Activated CD8-positive, alpha-beta memory T cell treated with anti-CD3 and anti-CD28 coated beads for 1 hour (primary cell): ENCODE measurements at places on chromosomes 11 and 22.

GRCh38 chr11:73999581-74000306 lies 9.1 kb downstream of the UCP3 start:
- DNase-seq = no peak

GRCh38 chr11:109808569-109808968 lies 284.6 kb upstream of the ZC3H12C start:
- no peak for DNase-seq

DNA sequence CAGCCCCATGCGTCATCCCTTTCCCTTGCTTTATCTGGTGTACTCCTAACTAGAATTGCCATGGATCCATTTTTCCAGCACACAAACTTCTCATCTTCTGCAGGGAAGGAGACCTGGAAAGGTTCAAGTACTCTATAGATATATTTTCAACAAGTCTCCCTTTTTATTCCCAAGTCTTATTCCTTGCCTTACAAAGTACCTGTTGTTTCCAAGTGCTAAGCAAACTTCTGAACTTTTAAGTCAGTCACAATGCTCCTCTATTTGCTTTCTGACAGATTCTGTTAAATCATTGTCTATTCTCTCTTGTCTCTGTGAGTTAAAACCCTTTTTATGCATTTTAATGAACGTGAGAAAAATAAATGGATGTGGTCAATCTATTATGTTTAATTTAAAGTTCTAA lies 20.4 kb downstream of the CCDC73 start:
- no peak for DNase-seq

DNA sequence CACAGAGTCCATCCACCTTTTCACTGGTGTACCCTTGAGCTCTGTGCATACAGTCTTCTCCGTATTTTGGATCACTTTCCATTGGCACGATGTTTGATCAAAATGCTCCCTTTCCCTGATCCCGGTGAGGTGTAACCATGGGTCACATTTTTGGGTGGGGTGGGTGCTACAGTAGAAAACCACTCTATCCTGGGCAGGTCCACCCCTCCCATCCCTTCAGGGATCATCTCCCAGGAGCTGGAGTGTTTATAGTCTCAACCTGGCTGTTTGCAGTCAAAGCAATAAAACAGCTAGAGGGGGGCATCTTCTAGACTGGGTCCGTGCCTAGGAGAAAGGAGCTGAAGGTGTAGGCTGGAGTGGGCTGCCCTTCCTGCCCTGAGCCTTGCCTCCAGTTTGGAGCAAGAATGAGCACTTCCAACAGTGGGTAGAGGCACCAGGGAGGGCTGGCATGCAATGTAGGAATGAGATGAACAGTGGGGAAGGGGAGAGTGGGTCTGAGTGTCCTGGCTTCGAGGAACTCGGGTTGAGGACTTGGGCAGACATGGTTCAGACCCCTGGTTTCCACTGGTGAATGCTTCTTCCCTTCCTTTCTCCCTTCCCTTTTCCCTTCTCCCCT lies 38.8 kb downstream of the RNF141 start:
- no peak for DNase-seq

- no peak for DNase-seq
Measured at GRCh38 chr11:113730887-113731726, 25.0 kb upstream of the TMPRSS5 start.

- no peak for DNase-seq
Measured at GRCh38 chr22:44351685-44352377, 39.1 kb upstream of the SHISAL1 start.

DNA sequence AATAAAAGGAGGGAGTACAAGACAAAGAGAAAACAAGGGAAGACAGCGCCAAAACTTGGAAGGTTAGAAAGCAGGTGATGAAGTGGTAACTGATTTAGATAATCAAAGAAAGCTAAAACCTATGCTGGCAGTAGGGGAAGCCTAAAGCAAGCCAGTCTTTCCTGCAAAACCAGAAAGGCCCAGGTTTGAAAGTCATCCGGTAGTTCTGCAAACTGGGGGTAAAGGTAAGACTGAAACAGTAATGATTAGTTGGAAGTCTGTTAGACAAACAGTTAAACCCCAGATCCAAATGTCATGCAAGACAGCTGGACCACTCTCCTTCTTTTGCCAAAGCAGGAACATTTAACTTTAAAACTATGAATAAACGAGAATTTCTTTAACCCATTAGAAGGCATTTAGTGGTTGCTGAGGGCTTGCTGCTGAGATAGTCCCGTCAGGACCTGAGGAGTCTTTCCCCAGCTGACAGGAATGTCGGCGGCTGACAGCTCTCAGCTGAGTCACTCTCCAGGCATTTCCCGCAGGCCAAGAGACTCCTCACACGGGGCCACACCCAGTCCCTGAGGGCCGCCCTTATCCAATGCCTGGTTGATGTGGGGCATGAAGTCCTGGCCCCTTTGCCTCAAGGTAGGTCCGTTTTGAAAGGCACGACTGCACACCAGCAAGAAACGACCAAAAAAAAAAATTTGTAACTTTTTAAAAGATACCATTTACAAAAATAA lies 36.3 kb upstream of the CFAP300 start:
- no peak for DNase-seq

GRCh38 chr22:26903030-26903856 lies 245.9 kb downstream of the MIAT start:
- no peak for DNase-seq

DNA sequence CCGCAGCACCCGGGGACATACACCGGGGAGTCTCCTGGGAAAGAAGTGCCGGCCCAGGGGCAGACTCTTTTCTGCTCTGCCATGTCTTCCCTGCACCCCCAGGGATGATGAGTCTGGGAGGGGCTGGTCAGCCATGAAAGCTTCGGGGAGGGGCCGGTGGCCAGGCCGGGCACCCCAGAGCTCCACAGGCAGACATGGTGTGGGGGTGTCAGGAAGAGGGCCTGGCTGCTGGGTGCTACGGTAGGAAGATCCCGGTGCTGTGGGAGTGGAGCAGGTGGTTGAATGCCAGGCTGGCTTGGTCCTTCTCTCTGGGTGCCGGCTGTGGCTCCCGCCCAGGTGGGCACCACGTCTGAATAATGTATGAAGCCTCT lies 17.4 kb downstream of the LSP1 start:
- DNase-seq = no peak

- DNase-seq = no peak
Measured at GRCh38 chr11:61834278-61835048, 6.4 kb downstream of the FADS2 start.

DNA sequence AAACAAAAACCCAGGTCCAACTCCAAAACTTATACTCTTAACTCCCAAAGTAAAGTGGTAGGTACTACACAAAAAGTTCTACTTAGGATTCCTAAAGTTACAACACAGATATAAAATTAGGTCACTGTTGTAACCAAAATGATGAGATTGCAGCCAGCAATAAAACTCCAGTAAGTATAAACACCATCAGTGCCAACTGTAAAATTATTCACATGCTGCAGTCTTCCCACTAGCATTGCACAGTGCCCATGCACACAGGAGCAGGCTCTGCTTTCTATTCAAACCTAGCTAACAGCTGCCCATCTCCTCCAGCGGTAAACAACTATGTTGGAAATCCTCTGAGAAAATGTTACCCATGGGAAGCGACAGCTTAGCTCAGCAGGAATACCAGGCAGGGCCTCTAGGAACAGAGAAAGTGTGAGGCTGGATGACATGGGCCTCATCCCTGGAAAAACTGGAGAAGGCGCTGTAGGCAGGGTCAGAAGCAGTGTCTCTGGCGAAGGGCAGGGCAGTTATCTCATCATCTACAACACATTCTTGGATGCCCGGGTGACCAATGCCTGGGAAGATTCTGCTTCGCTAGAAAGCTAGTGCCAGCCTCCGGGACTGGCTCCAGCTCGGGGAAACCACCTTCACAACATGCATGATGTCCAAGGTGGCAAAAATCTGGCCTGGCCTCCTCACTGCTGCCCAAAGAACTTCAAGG lies 9.1 kb downstream of the CPT1A start:
- no peak for DNase-seq

DNA sequence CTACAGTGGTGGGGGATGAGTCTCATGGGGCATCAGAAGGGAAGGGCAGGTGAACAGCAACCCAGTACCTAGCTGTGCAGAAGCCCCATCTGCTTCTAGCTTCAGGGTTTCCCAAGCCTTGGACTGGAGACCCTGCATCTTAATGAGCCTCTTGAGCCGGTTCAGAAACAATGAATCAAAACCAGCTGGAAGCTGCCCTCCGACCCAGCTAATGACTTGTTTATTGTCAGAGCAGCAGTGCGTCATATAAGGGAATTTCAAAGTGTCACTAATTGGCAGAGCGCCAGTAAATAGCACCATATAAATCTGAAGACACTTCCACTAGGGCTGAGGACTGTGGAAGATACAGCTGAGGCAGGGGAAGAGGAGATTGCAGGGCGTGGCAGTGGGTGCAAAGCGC lies 57.5 kb downstream of the RPUSD4 start:
- DNase-seq = no peak
